ENCODE measurements at places on chromosomes 2 and 18. TPM values are rescaled to one million over a fixed set of nuclear protein-coding genes. Genes with fewer than 3 reads are reported as not detected.

DNA sequence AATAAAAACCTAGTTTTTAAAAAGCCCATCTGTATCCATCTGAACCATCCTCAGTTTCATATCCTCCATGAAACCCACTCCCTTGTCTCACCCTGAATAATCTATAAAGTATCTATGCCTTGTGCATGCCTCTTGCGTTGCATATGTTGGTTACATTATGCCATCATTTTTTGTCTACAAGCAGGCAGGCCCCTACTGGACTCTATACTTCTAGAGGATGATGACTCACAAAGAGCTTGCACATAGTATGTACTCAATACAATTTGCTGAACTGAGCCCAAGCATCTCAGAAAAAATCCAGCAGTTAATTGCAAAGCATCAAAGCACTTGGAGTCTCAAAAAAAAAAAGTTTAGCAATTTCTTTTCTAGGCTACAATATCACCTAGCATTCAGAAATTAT, 95.6 kb downstream of the DYM start:
- no peak for DNase-seq
- H3K27me3 ChIP-seq = no peaks in the 10 kb centered on the region
- H3K4me1 ChIP-seq = no peaks in the 10 kb centered on the region
- no peaks in the 10 kb centered on the region for H3K36me3 ChIP-seq

DNA sequence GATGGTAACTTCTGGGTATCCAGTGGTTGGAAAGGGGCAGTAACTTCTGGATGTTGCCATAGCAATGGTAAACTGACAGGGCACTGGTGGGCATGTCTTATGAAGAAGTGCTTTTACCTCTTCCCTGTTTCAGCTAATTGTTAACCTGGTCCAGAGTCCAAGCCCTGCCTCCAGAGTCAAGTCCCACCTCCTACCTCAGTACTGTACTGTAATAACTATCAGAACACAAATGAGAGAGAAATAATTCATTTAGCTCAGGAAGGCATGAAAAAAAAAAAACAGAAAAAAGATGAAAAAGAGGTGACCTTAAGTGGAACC, 237.0 kb downstream of the ZNF804A start:
- H3K27me3 ChIP-seq = no peaks in the 10 kb centered on the region
- H3K4me3 ChIP-seq = no peak overlapping the region
- H3K27ac ChIP-seq = no peak overlapping the region
- H3K36me3 ChIP-seq = no peaks in the 10 kb centered on the region

DNA sequence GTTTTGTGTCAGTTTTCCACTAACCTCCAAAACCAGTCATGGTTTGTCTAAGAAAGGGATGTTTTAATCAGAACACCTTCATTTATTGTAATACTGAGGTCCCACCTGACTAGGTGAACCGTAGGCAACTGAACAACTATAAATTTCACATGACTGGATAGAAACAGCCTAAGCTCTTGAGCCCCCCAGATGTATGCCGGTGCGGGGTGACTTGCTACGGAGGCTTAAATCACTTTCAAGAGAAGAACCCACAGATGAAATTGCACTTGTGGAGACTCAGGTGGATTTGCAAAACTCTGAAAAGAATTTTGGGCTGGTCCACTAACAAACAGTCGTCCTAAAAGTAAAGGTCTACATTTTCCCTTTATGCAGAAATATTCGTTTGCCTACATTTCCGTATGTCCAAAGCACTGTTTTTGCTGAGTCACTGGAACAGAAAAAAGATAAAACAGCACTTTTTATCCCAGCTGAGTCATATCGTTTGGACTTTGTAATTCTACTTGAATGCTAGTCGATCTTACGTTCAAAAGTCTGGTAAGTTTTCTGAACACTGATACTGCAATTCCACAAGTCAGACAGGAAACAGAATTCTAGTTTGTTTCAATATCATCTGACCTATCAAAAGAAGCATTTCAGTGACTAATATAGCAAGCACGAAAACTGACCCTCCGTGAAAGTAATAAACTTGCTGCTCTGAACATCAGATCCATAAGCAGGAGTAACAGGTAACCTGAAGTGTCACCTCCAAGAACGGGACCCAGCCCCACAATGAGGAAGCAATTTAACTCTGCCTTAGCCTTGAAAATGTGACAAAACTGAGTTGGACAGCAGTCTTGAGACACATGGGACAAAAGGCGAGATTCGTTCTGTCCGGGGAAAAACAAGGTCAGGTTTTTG, 18.1 kb downstream of the ZNF516 start:
- H3K36me3 ChIP-seq = no peaks in the 10 kb centered on the region
- peak overlapping the region; percentile 51 for H3K4me3 ChIP-seq
- no peaks in the 10 kb centered on the region for H3K27me3 ChIP-seq
- DNase-seq = no peak

GRCh38 chr2:199329031-199329430, 128.7 kb downstream of the SATB2 start:
- H3K4me1 ChIP-seq = no peaks in the 10 kb centered on the region
- H3K27me3 ChIP-seq = no peaks in the 10 kb centered on the region
- H3K36me3 ChIP-seq = peaks cover 27% of the 10 kb centered on the region
- no peak for DNase-seq
- H3K4me3 ChIP-seq = no peak overlapping the region

- DNase-seq = no peak
- H3K27me3 ChIP-seq = no peaks in the 10 kb centered on the region
- H3K4me1 ChIP-seq = peaks cover 51% of the 10 kb centered on the region
- peak overlapping the region; percentile 76 for H3K27ac ChIP-seq
- H3K36me3 ChIP-seq = no peaks in the 10 kb centered on the region
- H3K4me3 ChIP-seq = no peak overlapping the region
Observed at GRCh38 chr2:101758001-101758400, 60.5 kb downstream of the MAP4K4 start.

DNA sequence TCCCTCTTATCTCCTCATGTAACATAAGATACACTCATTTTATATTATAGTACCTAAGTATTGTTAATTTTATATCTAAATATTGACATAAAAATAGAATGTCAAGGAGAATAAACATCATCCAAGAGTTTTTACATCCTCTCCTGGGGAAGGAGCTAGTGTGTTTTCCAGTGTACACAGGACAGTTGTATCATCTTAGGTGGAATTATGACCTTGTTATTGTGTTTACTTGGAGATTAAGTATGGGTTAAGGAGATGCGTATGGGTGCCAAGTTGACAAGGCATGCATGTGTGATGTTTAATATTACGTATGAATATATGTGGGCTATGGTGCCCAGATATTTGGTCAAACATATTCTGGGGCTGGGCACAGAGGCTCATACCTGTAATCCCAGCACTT, 11.2 kb upstream of the DDX1 start:
- no peaks in the 10 kb centered on the region for H3K4me1 ChIP-seq
- no peak overlapping the region for H3K4me3 ChIP-seq

The CARF gene
- 8.0 TPM for total RNA-seq

The INPP5D gene
- total RNA-seq = 0.39 TPM

The ST6GAL2 gene
- total RNA-seq = not detected

The GPAT2 gene
- not detected for total RNA-seq

The SLC40A1 gene
- 0.74 TPM for total RNA-seq

The IL1F10 gene
- not detected for total RNA-seq
